Bronchial epithelial cell (primary cell): ENCODE measurements at places on chromosomes 4 and X.

DNA sequence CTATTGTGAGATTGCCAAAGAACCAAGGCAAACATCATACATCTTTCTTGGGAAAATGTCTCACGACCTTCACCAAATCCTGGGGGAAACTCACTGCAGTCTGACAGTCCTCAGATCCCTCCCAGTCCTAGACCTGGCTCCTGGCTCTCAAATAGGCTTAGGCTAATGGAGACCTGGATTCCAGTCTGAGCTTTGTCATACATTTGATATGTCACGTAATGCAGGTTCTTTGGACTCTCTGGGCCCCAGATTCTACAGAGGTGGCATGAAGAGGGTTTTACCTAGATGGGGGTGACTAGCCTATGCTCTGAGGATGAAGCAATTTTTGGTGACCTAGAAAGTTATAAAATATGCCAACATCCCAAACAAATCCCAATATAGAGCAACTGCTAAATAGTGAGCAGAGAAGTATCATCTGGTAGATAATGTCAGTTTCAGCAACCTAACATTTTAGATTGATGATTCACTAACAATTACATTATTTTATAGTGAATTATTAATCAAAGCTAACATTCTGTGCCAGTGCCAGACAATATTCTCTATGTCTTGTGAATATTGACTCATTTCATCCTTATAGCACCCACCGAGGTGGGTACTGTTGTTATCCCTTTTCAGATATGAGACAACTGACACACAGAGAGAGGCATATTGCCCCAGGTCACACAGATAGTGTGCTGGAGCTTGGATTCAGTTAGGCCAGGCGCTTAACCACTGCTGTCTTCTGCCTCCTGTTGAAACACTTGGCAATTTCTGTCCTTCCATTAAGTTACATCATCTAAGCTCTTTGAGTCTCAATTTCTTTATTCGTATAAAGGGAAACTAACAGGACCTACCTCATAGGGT is 195.4 kb upstream of the MAMLD1 start:
- no peak for DNase-seq

GRCh38 chrX:131792789-131793462 is 230.2 kb upstream of the STK26 start:
- no peak for DNase-seq

DNA sequence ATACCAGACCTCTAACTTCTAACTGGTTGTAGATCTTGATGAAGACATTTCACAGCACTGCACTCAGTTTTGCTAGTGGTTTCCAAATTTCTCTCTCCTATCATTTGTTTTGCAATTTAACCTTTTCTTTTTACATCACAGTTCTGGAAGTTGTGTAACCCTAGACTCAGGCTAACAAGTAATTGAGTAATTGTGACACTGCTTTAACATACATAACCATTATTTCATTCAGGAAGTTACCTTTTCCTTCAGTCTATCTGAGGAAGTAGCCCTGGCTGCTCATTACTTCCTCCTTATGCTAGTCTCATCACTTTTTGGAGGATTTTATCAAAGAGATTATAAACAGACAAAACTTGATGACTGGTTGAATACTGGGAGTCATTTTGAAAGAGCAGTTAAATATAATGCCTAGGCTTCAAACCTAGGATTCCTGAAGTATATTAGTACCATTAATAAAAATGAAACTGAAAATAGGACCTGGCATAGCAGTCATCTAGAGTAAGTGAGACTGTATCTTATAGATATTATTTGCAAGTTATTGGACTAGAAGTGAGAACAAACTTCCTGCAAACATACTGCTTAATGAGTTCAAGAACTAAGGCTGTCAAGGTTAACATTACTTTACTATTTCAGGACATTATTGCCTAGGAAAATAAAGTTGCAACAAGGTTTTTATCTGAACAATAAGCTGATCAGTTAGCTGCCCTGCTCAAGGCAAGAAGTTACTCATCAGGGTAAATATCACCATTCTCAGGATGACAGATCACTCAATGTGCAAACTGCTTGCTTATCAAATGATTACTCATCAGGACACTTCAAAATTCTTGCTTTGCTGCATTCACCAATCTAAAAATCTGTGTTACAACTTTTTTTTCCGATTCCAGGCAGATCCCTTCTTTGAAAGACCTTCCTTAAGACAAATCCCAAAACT is 25.6 kb upstream of the TEX13C start:
- DNase-seq, result peak; percentile 54

GRCh38 chrX:134875671-134876070 is 115.1 kb upstream of the SMIM10 start:
- DNase-seq, result no peak

GRCh38 chr4:100895556-100896197 is 377.9 kb upstream of the EMCN start:
- DNase-seq, result no peak

- DNase-seq, result no peak
Measured at GRCh38 chr4:140252141-140252741, 98.3 kb upstream of the MAML3 start.

GRCh38 chrX:17710871-17711301 is 26.4 kb upstream of the SCML1 start:
- no peak for DNase-seq

DNA sequence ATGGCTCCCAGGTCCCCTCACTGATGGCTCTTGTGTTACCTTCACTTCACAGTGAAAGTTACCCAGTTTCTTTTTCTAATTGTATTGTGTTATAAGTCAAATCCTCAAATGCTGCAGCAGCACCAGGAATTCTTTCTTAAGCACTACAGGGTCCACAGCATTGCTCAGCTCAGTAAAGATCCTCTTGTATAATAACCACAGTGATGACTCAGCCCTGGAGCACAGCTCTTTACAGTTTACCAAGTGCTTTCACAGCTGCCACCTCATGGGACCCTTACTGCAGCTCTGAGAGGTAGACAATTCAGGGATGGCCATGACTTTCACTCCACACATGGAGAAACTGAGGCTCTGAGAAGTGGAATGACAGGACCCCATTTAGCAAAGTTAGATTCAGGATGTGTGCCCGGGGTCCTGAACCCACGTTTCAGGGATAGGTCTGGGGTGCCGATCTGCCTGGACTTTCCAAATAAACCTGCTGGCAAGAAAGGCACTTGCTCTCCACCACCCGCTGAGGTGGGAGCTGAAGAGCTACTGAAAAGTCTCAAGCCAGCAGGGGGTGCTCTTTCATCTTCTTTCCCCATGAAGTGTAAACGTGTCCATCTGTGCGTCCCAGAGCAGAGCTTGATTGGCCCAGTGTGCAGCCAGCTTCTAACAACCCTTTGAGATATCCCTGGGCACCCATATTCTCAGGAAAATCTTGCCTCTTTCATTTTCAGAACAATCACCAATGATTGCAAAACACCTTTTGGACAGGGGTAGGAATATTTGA is 35.7 kb upstream of the GABRQ start:
- peak; percentile 10 for DNase-seq

DNA sequence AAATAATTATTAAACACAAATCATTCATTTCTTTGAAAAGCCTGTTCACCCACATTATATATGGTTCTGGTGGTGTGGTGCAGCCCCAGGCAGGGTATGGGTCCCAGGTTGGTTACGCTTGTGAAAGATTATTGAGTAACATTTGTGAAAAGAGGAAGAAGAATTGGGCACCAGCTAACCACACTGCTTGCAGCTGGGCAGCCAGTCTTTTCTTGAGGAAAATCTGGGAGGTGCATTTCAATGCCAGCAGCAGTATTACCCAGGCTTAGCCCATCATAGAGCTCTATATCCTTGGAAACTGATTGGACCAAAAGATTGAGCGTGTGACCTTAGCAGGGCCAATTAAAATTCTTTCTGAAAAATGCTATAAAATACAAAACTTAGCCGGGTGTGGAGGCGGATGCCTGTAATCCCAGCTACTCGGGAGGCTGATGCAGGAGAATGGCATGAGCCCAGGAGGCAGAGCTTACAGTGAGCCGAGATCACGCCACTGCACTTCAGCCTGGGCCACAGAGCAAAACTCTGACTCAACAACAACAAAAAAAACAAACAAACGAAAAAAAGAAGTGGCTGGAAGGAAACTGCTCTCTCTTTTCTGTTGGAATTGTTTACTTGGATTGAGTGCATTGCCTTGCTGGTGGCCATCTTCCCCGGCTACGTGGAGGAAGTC is 9.7 kb upstream of the PLAC8 start:
- no peak for DNase-seq

DNA sequence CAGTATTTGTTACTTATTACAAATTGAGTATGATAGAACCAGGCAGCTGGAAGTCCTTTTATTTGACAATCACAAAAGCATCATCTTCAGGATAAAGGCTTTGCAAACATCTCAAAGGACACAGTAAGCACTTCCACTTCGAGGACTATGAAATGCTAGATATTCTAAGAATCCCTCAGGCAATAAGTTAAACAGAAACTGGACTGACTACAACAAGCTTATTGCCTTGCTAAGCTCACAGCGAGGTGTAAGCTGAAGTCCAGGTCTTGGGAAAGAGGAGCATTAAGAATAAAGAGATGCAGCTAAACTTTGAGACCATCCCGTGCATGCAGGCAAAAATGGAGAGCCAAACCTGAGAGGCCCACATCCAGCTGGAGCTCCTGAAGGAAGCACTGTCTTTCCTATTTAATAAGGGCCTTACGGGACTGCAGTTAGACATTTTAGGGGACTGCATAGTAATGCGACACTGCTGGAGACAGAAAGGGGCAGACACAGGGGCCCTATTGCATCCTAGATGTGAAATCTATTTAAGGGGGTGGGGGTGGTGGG is 38.7 kb downstream of the DCHS2 start:
- DNase-seq, result no peak

- no peak for DNase-seq
Measured at GRCh38 chr4:119526786-119527550, 101.6 kb downstream of the PDE5A start.

- no peak for DNase-seq
Measured at GRCh38 chr4:83405844-83406816, 49.5 kb downstream of the HELQ start.

DNA sequence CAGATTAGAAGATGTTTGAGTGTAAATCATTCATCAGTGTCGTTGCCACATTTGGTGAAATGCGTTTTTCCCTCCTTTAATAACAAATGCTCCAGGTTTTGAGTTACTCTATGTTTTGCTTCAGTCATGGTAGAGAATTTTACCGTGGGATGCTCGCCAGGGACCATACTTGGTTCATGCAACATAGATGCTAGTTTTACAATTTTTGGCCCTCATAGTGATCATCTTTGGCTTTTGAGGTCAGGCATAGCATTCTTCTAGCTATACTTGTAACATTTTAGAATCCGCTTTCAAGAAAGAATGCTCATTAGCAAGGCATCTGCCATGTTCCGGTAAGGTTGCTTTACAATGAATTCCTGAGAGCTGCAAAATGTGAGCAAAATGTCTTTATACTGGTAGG is 147.2 kb downstream of the SPCS3 start:
- DNase-seq, result no peak

- no peak for DNase-seq
Measured at GRCh38 chr4:140806163-140806562, 50.0 kb upstream of the TBC1D9 start.

- no peak for DNase-seq
Measured at GRCh38 chr4:101818362-101818761, 27.8 kb downstream of the BANK1 start.

GRCh38 chr4:123817025-123817688 is 420.6 kb downstream of the SPRY1 start:
- DNase-seq, result no peak

GRCh38 chr4:54322818-54323417 is 93.8 kb downstream of the PDGFRA start:
- peak; percentile 58 for DNase-seq

DNA sequence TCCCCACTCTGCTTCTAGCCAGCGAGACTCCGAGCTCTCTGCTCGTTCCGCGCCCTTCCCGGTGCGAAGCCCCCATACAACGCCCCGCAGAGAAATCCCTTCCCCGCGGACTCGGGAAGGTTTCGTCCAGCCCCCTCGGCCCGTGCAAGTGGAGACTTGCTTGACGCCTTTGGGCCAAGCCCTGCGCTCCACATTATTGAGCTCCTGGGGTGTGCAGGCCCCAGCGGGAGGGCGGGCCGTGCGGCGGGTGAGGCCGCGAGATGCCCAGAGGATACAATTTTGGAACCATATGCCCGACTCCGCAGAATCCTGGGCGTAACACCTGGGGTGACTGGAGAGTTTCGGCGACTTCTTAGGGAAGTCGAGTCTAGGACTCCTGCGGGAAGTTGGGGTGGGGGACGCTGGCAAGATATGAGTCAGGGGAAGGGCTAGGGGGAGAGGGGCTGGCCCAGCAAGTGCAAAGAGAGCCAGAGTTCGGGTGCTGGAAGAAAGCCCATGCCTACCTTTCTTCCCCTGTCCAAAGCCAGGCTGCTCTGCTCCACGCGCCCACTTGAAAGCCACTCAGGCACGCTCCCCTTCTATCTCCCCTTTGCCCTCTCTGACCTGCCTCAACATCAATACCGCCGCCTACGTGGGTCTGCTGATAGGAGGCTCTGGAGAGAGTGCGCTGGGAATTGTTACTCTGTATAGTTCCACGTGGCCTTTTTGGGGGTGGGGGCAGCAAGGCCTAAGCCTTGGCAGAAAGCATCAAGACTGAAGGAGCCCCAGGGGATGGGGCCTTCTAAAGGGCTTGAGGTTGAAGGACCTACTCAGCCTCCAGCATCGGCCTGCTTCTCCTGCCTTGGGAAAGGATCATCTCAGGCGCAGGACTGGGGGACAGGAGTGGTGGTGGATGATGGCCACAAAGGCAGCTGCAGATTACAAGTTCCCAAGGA is 1.2 kb upstream of the ELF4 start:
- DNase-seq, result peak; percentile 60

- DNase-seq, result no peak
Measured at GRCh38 chrX:131572372-131573014, 28.6 kb downstream of the OR13H1 start.

DNA sequence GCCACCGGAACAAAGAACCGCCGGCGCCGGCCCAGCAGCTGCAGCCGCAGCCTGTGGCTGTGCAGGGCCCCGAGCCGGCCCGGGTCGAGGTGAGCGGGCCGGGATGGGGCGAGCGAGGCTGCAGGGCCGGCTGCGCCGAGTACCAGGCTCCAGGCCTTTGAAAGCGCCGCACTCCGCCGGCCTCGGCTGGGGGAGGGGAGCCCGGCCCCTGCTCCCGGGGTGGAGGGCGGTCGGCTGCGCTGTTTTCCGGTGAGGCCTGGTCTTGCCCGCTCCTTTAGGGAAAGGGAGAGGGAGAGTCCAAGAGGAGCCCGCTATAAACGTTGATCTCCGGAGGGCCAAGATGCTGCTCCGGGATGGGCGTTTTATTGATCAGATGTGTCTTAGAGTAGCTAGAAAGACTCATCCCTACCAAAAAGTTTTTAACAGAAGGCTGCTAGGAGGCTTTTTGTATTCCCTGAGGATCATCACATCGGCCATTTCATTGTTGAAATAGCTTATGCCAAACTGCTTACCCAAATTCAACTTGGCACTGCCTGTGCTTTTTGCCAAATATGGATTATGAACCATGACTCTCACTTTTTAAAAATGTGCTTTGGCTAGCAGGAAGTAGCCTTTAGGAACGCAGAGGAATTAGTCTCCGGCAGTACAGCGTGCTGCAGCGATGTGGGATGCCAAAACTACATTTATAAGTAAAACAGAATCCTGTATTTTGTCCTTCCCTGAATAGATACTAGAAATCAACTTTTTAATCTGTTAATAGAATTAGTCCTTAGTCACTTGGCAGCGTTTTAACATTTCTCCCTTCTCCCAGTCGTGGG is 760 bp downstream of the TMEM165 start:
- peak; percentile 64 for DNase-seq

- DNase-seq, result no peak
Measured at GRCh38 chr4:86994686-86995085, 59.9 kb downstream of the AFF1 start.
